SK-N-SH (cell line): ENCODE measurements at places on chromosomes 16 and 17.
A peak's percentile ranks its signal among the peaks of the same experiment; 100 is the strongest.

DNA sequence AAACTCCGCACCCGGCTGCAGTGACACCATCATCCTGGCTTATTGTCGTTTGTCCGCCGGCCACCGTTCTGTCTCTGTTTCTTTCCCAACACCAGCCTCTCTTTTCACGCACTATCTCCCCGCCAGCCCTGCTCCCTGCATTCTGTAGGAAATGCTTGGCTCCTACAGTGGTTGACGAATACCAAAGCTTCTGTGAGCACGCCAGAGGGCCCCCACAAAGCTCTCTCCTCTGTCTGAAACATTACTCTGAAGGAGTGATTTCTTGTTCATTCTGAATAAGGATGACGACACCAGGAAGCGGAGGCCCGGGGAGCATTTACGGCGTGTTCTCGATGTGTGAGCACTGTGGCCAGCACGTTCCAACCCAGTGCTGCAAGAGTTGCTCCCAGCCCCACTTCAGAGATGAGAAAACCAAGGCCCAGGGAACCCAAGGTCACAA, 58.8 kb downstream of the ADCY9 start:
- no peaks in the 10 kb centered on the region; the same call in 1 of the 2 replicates for H3K4me1 ChIP-seq
- H3K27ac ChIP-seq = no peak overlapping the region
- H3K4me3 ChIP-seq = no peak overlapping the region
- no peaks in the 10 kb centered on the region for H3K36me3 ChIP-seq
- DNase-seq = no peak

DNA sequence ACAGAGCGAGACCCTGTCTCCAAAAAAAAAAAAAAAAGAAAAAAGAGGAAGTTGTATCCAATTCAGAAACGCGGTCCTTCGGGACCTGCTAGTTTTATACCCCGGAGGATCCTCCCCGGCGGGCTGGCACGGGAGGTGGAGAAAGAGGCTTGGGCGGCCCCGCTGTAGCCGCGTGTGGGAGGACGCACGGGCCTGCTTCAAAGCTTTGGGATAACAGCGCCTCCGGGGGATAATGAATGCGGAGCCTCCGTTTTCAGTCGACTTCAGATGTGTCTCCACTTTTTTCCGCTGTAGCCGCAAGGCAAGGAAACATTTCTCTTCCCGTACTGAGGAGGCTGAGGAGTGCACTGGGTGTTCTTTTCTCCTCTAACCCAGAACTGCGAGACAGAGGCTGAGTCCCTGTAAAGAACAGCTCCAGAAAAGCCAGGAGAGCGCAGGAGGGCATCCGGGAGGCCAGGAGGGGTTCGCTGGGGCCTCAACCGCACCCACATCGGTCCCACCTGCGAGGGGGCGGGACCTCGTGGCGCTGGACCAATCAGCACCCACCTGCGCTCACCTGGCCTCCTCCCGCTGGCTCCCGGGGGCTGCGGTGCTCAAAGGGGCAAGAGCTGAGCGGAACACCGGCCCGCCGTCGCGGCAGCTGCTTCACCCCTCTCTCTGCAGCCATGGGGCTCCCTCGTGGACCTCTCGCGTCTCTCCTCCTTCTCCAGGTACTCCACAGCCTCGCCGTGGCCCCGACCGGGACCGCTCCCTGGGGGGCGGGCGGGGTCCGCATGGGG, at the start of gene CDH3:
CDH3 (plus strand) TSS at position 596 of the 779 bp plus-strand sequence; CDS start at position 666, 70 bp downstream.
- peak; percentile 64 for DNase-seq
- no peaks in the 10 kb centered on the region for H3K36me3 ChIP-seq
- H3K27me3 ChIP-seq = peaks cover 33% of the 10 kb centered on the region
- H3K4me3 ChIP-seq = no peak within 1 kb of the TSS

GRCh38 chr17:79629548-79630049, 18.7 kb upstream of the RBFOX3 start:
- no peaks in the 10 kb centered on the region; the same call in 1 of the 2 replicates for H3K4me1 ChIP-seq
- DNase-seq = no peak
- peaks cover 25% of the 10 kb centered on the region for H3K27me3 ChIP-seq

GRCh38 chr17:7883781-7884386, 4.7 kb upstream of the CHD3 start:
- H3K27me3 ChIP-seq = no peaks in the 10 kb centered on the region
- peak overlapping the region; percentile 57 for H3K4me3 ChIP-seq
- peak; percentile 55 for DNase-seq
- H3K36me3 ChIP-seq = peaks cover 13% of the 10 kb centered on the region
- H3K27ac ChIP-seq = peak overlapping the region; percentile 69

GRCh38 chr16:10447289-10447688, 61.4 kb downstream of the ATF7IP2 start:
- no peaks in the 10 kb centered on the region for H3K4me1 ChIP-seq
- no peak for DNase-seq
- no peaks in the 10 kb centered on the region for H3K36me3 ChIP-seq

DNA sequence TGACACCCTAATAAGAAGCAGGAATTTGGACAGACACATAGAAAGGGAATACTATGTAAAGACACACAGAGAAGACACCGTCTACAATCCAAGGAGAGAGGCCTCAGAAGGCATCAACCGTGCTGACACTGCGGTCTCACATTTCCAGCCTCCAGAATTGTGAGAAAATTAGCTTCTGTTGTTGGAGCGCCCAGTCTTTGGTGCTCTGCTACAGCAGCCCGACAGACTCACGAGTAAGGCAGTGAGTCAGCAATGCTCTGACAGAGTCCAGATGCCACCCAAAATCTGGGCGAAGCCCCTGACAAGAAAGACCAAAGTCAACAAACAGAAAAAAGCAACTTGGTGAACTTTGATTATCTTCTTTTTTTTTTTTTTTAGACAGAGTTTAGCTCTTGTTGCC, 32.5 kb upstream of the RAI1 start:
- no peak overlapping the region for H3K4me3 ChIP-seq
- H3K27ac ChIP-seq = no peak overlapping the region
- H3K27me3 ChIP-seq = no peaks in the 10 kb centered on the region
- DNase-seq = no peak

- H3K27ac ChIP-seq = no peak within 1 kb of the TSS
- no peaks in the 10 kb centered on the region; the same call in 1 of the 2 replicates for H3K4me1 ChIP-seq
- H3K4me3 ChIP-seq = peak within 1 kb of the TSS; percentile 40
- DNase-seq = peak; percentile 20
- no peaks in the 10 kb centered on the region for H3K27me3 ChIP-seq
- no peaks in the 10 kb centered on the region for H3K36me3 ChIP-seq
Observed at GRCh38 chr17:49210158-49211029, at the start of the genes ABI3 and GNGT2. TSS of gene ABI3 (plus strand) at chr17:49210707. CDS start at chr17:49210725, 18 bp downstream. TSS of gene GNGT2 (minus strand) at chr17:49210574. CDS start at chr17:49207422, 3,152 bp downstream.

DNA sequence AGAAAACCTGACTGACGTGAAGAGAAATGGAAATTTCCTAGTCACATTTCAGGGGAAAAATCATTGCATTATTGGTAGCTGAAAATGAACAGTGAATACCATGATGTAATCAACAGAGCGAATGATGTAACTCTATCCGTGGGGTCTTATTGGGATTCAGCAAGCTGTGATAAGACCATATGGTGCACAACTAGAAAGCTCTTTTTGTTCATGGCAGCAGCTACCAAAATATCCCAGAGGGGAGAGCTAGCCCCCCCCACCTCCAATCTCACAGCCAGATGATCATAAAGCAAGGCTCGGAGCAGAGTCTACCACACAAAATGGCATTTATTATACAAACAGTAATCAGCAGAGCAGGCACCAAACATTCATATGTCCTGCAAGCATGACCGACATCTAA, 22.2 kb upstream of the DNAH17 start:
- H3K4me3 ChIP-seq = no peak overlapping the region
- H3K27me3 ChIP-seq = no peaks in the 10 kb centered on the region
- DNase-seq = no peak
- 0 out of 2 replicates have a peak, but pooled peaks cover 5% of the 10 kb centered on the region for H3K4me1 ChIP-seq
- no peaks in the 10 kb centered on the region for H3K36me3 ChIP-seq

DNA sequence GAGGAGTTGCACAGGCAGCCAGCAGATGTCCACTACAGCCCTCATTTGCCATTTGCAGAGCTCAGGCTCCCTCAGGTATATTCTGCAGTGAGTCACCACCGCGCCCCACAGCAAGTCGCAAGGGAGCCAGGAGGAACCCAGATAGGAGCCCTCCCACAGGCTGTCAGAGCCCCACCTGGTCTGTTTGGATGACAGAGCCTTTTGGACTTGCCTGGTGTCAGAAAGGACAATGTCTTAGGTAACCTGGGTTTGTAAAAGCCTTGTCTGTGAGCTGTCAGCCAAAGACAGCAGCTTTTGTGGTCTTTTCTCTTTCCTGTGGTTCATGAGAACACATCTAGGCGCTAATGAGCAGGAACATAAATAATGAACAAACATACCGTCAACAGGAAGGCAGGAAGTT, 70.9 kb downstream of the GNAO1 start:
- no peak overlapping the region for H3K4me3 ChIP-seq
- H3K4me1 ChIP-seq = peaks cover 89% of the 10 kb centered on the region
- H3K27ac ChIP-seq = no peak overlapping the region
- no peaks in the 10 kb centered on the region for H3K36me3 ChIP-seq

DNA sequence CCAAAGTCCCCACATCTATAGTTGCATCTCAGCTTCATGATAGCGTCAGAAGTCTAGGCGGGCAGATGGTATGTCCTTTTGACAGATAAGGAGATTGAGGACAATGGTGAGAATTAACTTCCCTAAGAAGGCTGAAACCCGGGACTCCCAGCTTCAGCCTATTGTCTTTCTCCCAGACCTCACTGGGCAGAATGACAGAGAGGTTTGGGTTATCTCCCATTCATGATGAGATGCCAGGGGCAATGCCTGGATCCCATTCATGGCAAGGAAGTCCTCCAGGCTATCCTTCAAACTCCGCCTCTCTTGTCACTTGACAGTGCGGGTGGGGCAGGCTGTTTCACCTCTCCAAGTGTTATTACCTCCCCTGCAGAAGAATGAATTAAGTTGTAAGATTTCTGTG, 100.3 kb downstream of the IRX5 start:
- no peak overlapping the region for H3K27ac ChIP-seq
- H3K4me3 ChIP-seq = no peak overlapping the region
- no peaks in the 10 kb centered on the region for H3K36me3 ChIP-seq
- no peak for DNase-seq

DNA sequence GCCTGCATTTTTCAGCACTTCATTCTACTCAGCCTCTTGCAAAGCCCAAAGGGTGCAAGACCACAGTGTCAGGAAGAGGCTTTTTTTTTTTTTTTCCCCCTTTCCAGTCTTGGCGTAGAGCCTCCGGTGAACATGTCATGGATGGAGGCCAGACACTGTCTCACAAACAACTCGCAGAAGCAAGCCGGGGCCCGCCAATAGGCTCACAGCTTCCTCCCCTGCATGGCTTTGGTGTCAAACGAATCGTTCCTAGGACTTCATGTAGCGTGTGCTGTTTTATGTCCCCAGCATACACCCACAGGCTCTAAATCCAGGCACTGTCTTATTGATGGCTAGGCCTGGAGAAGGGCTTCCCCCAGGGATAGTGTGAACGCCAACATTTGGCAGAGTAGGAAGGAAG, 457.7 kb upstream of the MAF start:
- H3K36me3 ChIP-seq = no peaks in the 10 kb centered on the region
- no peak overlapping the region for H3K27ac ChIP-seq
- DNase-seq = no peak
- no peaks in the 10 kb centered on the region for H3K4me1 ChIP-seq
- H3K4me3 ChIP-seq = no peak overlapping the region

DNA sequence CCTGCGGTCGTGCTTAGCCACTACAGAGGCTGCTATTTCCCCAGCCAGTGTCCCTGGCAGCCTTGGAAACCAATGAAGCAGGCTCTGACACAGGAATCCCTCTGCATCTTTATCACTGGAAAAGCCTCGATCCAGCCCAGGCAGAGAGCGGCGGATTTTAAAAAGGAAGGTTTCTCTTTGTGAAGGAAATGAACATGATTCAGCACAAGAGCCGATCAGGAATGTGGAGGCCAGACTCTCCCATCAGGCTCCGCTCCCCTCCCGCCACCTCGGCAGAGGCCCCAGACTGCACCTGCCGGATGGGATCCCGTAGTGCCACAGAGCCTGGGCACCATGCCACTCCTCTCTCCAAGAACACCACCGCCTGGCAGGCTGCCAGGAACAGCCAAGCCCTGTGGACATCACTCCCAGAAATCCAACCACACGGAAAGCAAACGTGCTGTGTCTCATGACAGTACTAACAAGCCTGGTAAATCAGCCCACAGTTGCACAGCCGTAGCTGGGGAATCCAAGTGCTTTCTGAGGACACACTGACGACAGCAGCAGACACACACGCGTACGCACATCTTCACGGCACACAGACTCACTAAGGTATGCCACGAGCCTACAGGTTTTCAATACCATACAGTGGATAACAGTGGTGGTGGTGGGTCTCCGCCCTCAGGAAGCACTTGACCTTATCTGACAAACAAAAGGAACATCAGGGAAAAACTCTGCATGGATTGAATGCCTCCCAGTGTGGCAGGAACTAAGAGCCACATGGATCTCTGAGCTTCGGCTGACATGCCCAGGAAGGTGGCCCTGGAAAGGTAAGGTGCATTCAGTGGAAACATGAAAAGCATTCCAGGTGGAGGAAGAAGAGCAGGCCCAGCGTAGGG, 5.4 kb downstream of the LRRC75A start:
- no peak overlapping the region for H3K4me3 ChIP-seq
- peaks cover 57% of the 10 kb centered on the region; the same call in 1 of the 2 replicates for H3K4me1 ChIP-seq
- peak overlapping the region; percentile 94 for H3K27ac ChIP-seq
- peak; percentile 81 for DNase-seq
- no peaks in the 10 kb centered on the region for H3K36me3 ChIP-seq

- H3K27ac ChIP-seq = no peak overlapping the region
- no peak overlapping the region for H3K4me3 ChIP-seq
- no peaks in the 10 kb centered on the region for H3K4me1 ChIP-seq
- DNase-seq = peak; percentile 64
- no peaks in the 10 kb centered on the region for H3K27me3 ChIP-seq
Observed at GRCh38 chr17:80886641-80887573, 104.7 kb upstream of the CHMP6 start.
